ENCODE measurements at places on chromosomes 5 and 9.

DNA sequence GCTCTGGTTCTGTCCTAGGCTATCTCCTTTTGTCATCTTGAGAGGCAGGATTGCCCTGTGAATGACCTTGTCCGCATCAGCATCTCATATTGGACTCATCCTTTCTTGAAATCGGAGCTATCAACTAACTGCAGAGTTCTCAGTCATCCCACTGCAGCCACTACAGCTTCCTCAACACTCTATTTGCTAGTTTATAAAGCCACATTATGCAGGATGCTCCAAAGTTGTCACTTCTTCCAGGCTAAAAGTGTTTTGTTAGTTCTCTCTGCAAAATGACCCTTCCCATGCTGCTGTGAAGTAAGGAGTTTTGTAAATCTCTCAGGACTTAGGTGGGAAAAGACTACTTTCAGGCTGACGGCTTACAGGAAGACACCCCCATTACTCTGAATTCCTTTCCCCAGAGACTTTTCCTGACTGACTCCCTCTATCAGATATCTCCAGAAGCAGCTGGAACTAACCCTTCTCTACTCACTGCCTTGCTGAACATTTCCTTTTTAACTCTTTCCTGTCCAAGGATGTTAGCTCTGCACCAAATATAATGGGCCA, 257.6 kb downstream of the NFIB start:
- no peak for DNase-seq

GRCh38 chr5:154797762-154798161, 42.6 kb downstream of the LARP1 start:
- DNase-seq, result no peak

DNA sequence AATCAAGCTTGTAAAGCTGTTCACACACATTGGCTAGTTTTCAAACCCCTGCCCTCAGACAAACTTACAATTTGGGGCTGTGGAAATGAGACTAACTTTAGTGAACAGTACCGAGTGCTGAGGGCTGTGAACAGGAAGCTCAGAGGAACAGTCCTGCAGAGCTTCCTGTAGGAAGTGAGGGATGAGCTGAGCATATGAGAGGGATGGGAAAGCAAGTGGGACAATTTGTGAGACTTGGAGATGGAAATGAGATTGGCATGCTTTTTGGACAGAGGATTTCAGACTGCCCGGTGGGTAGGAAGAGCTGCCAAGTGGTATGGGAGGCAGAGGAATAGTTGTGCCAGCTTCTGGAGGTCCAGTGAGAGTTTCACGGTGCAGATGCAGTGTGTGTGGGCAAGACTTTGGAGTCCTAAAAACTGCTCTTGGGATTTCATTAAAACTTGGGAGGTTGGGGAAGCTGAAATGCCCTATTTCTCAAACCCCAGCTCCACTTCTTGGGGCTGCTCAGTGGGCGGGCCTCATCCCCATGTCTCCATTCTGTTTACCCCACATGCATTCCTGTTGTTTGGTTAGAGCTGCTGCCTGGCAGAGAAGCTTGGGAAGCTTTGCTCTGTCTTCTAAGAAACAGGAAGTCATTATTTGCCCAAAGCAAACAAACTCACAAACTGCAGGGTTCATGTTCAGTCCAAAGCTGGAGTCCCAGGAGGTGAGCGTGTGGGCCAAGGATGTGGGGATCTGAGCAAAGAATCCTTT, 267.5 kb downstream of the ZSWIM6 start:
- no peak for DNase-seq

- DNase-seq, result no peak
Observed at GRCh38 chr5:116265471-116265870, 180.6 kb downstream of the COMMD10 start.

DNA sequence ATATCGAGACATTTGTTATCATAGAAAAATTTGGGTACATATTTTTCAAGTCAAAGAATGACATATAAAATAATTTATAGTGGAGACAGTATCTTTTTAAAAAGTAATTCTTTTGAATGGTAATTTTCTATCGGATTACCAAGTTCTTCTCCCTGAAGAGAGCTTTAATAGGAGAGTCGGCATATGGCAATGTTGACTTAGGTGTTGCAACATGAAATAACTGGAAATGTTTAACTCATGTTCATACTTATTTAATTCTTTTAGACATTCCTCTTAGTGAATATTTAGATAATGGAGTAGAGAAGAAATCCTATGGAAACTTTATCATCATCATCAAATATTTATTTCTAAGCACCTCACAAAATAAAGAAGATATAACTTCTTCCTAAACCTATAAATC, 118.2 kb upstream of the CTNND2 start:
- no peak for DNase-seq

- DNase-seq, result no peak
Observed at GRCh38 chr9:132539096-132539495, 43.3 kb upstream of the BARHL1 start.

DNA sequence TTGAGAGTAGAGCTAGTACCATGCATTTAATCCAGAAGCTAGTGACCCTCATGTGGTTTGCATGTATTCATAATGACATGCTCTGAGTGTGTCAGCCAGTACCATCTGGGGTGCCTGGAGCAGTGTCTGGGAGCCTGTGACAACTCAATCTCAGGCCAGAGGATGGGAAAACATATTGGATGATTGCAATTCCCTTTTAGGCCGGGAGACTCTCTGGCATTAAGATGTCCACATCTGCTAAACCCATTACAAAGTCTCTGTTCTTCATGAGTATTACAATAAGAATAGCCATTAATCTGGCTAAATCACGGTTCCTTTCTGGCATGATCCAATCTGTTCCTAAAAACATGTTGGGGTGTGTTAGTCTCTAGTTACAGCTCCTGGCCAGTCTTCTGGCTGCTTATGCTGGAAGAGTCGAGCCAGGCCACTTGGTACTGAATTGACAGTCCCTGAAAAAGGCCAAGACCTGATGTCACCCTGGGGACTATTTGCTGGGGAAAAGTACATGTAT, 475.7 kb downstream of the ENC1 start:
- no peak for DNase-seq

DNA sequence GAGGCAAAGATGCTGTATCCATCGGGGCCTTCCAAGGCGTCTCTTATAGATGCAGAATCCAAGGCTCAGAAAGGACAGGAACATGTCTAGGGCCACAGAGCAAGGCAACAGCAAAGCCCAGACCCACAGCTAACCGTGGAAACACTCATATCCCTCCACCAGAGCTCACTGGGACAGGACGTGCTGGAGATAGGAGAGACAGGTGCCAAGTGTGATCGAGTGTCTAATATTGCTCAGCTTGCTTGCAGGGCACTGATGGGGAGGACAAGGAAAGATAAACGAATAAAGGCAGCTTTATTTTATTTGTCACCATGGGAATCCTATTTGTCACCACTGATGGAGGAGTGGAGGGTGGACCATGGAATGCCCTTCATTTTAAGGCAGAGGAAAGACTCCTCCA, 44.0 kb upstream of the AKNA start:
- DNase-seq, result no peak

- no peak for DNase-seq
Observed at GRCh38 chr9:35051069-35051967, 21.1 kb downstream of the VCP start.

DNA sequence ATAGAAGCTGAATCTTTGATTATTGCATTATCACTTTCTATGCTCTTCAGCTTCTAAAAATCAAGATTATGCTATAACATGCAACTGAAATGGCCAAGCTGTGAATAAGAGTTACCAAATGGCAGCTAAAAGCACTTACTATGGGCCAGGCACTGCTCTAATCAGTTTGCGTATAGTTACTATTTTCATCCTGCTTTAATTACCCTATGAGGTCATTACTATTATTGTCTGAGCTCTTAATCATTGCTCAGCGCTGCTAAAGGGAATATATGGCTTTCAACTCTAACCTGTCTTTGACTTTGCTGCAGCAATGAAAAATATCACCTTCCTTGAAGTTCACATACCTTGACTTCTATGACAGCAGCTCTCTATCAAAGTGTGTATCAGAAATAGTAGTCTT, 210.8 kb downstream of the TRPM3 start:
- no peak for DNase-seq

GRCh38 chr9:96021551-96022444, 146.3 kb downstream of the ERCC6L2 start:
- DNase-seq, result no peak

DNA sequence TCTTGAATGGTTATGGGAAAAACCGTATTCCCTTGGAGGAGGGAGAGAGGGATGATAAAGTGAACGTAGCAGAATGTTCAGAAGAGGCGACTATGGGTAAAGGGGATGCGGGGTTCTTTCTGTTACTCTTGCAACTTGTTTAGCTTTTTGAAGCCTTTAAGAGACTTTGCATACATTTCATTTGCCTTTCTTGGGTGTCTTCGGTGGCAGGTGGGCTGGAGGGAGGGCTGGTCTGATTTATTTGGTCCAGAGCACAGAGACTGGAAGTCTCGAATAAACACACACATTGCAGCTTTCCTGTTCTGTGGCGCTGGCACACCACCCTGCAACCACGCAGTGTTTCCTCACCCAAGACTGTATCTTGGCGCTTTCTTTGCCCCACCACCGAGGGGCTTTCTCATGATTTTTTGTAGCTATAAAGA, 23.2 kb downstream of the TTF1 start:
- no peak for DNase-seq

DNA sequence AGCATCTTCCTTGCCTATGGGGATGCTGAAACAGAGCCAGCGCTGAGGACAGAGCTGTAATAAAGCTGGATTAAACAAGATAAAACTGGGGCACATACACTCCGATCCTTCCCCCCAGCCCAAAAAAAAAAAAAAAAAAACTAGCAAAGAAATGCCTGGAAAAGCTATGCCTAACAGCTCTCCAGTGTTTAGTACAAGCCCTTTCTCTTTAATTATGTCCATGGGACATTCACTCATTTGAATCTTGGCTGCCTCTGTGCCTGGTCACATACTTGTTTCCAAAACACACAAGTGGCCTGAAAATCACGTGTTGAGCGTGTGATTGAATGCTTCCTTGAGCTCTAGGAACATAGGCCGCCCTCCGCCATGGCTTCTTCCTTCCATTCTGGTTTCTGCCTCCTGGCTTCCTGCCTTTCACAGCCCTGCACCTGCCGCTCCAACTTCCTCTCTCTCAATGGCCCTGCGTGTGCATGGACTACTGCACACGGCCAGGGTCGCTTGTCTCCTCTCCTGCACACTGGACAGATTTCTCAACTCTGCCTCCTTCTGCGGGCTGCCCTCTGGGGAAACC, 111.0 kb upstream of the RETREG1 start:
- no peak for DNase-seq

DNA sequence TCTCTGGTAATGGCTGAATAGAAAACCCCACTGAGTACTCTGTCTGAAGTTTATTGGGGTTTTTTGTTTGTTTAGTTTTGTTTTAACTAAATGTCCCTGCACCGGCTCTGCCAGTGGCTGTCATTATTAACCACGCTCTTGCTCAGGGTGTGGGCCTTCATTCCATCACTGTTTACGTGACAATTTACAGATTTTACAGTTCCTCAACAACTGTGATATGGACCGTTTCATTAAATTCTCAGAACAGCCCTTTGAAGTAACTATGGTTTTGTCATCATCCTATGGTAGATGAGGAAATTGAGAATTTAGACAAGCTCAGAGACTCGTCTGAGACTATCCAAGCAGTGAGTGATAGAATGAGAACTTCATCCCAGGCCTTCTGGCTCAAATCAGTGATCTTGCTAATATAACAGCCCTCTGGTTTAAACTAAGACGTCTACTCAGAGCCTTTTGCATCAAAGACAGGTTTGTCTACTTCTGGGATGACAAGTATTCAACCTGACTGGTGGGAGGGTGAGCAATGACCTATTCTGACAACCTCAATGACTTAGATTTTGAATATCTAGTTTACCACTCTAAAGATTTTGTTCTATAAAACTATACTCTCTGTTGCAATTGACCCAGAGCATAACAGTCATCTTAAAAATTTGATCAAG, 77.3 kb upstream of the MAP3K1 start:
- no peak for DNase-seq

- DNase-seq, result no peak
Observed at GRCh38 chr5:173796721-173797495, 91.2 kb upstream of the CPEB4 start.

GRCh38 chr5:175487514-175488222, 9.3 kb downstream of the SFXN1 start:
- DNase-seq, result no peak

GRCh38 chr9:135757356-135757755, 55.4 kb downstream of the KCNT1 start:
- no peak for DNase-seq

- no peak for DNase-seq
Observed at GRCh38 chr9:88746029-88746742, 211.2 kb downstream of the NXNL2 start.

- DNase-seq, result peak; percentile 58
Observed at GRCh38 chr5:160506006-160507004, 84.7 kb downstream of the PTTG1 start.

DNA sequence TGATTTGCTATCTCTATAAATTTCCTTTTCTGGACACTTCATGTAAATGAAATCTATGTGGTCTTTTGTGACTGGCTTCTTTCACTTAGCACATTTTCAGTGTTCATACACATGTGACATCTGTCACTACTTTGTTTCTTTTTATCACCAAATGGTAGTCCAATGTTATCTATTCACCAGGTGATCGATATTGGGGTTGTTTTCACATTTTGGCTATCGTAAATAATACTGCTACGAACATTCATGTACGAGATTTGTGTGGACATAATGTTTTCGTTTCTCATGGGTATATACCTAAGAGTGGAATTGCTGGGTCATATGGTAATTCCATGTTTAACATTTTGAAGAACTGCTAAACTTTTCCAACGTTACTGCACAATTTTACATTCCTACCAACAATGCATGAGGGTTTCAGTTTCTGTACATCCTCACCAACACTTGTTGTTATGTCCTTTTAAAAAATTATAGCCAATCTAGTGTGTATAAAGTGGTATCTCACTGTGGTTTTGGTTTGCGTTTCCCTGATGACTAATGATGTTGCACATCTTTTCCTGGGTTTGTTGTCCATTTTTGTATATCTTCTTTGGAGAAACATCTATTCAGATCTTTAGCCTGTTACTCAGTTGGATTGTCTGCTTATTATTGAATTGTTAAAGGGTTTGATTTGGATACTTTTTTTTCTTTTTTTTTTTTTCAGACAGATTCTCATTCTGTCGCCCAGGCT, 263.0 kb downstream of the PDZD2 start:
- no peak for DNase-seq

All from stimulated activated CD8-positive, alpha-beta memory T cell treated with anti-CD3 and anti-CD28 coated beads, Interleukin-15, amount 100 ng/mL, for 48 hours (primary cell).